Motor neuron (in vitro differentiated cells): ENCODE measurements at places on chromosomes 2 and 18.
A peak's percentile ranks its signal among the peaks of the same experiment; 100 is the strongest.

- ATAC-seq: no peak
These were observed 19.8 kb downstream of the TET3 start for GRCh38 chr2:74004212-74005182.

- ATAC-seq: peak; percentile 56
These were observed 22.5 kb upstream of the NDUFV2 start for GRCh38 chr18:9079818-9080528.

DNA sequence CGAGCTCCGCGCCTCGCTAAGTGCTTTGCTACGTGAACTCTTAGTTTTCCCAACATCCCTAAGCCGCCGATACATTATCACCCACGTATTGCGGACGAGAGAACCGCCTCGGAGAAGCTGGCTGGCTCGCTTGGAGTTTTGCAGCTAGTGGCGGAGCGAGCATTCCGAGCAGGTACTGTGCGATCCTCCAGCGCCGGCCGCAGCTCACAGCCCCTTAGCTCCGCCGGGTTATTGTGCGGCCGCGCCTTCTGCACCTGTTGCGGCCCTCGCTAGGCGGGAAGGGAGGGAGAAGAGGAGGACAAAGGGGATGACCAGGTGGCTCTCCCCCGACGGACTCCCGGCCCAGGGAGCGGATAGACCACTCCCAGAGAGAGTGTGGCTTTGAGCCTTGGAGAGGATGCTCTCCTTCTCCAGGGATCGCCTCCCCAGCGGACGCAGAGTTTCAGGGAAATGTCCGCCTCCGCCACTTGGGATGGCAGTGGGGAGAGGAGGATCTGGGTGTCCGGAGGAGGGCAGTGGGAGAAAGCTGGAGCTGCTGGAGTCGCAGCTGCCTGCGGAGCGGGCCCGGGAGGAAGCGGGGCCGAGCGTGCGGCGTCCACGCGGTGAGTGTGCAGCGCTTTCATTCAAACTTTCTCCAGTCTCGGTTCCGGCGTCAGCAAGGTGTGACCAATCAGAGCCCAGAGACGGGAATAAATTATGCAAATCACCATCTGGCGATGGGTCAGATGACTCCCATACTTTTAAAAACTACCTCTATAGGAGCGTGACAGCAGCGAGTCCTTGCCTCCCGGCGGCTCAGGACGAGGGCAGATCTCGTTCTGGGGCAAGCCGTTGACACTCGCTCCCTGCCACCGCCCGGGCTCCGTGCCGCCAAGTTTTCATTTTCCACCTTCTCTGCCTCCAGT is at the start of gene LIPG:
Gene LIPG, plus strand, starts transcription at position 769 of the 905 bp plus-strand sequence. CDS start 252 bp downstream, outside the sequence.
- ATAC-seq: peak; percentile 84

DNA sequence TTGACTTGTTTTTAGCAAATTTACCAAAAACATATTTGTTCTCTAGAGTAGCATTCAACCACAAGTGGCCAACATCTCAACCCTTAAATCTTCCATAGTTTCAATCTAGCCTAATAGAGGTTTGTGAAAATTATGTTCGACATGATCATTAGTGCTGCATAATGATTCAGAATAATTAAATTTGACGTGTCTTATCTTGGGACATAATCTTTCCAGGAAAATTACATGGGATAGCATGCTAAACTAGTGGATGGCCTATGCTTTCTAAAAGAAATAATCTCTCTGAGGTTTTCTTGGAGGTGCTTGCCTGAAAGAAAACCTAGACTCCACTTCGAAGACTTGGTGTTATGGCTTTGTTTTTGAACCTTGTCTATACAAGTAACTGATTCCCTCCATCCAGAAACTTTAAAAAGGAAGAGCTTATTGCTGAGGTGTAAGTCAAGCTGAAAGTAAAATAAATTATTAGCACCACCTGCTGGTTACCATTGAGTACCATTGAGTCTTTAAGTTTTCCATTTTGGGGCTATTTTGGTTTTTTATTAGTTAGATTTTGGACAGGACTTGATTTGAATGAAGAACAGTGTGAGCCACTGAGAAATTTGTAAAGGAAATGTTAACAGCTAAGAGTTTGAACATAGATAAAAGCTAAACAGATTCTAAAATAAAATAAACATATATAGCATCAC is 32.7 kb downstream of the COX7A2L start:
- ATAC-seq: peak; percentile 28

DNA sequence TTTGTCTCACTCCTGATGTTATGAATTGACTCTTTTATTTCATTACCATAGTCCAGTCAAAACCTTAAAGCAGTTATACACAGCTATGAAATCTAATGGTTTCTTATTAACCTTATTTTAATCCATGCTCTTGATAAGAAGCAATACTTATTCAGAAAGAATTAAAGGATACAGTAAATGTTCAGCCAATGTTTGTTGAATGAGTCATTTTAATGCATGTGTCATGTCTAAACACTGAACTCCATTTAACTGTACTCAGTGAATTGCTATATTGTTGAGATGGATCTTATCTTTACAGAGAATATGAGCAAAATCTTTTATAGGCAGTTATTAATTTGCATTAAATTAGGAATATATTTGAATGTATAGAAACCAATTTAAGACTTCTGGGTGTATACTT is 135.1 kb upstream of the TFPI start:
- ATAC-seq: no peak
